ENCODE measurements at places on chromosomes 6 and 20. TPM values are rescaled to one million over a fixed set of nuclear protein-coding genes. Genes with fewer than 3 reads are reported as not detected.

DNA sequence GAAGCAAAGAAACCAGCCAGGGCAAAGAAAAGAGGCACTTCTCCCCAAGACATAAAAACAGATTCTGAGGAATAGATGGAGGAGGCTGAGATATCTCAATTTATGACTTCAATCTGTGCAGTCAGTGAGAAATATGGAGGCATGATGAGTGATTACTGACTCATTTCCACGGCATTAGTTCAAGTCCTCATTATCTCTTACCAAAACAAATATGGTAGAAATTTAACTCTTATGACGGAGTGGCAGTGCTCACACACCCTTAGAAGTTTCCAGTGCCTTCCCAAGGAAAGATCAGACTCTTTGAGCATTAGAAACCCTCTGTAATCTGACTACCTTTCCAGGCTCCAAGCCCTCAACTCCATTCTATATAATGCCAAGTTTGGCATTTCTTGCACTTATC lies 364.1 kb downstream of the ARHGAP18 start:
- DNase-seq = no peak
- H3K36me3 ChIP-seq = no peaks in the 10 kb centered on the region
- no peaks in the 10 kb centered on the region for H3K27me3 ChIP-seq
- no peaks in the 10 kb centered on the region for H3K4me1 ChIP-seq

RHAG gene
- total RNA-seq = not detected

VWA7 gene
- 9.6 TPM for total RNA-seq

TREML2 gene
- not detected for total RNA-seq

KIF16B gene
- 17.6 TPM for total RNA-seq

- H3K27ac ChIP-seq = no peak overlapping the region
- H3K27me3 ChIP-seq = peaks cover 15% of the 10 kb centered on the region
- no peak overlapping the region for H3K4me3 ChIP-seq
- H3K4me1 ChIP-seq = no peaks in the 10 kb centered on the region
- DNase-seq = no peak
- no peaks in the 10 kb centered on the region for H3K36me3 ChIP-seq
Observed at GRCh38 chr6:36389353-36389752, 1.9 kb upstream of the ETV7 start.

DNA sequence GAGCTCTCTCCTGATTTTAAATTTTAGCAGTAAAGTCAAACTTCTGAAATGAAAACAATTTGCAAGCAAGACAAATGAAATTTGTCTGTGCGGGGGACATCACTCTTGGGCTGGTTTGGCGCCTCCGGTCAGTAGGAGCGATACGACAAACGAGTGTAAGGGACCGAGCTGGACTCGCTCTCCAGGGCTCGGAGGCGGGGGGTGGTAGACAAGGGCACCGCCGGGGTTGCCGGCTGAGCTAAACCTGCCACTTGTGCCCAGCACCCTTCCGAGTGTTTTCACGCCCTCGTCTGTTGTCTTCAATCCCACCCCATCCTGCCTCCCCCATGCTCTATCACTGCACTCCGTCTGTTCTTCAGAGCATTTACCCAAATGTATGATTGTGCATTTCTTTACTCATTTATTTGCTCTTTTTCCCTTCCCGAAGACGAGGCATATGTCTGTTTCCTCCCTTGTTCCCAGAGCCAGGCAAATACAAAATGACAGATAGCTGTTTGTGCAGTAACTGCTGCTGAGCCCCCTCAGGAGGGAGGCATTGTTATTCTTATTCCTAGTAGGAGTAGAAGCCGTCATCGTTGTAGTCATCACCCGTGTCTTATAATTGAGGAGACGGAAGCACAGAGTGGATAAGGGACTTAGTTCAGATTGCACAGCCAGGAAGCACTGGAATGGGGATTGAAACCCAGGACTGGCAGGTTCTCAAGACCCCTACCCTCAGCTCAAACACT lies 62.8 kb upstream of the APCDD1L start:
- H3K27ac ChIP-seq = no peak overlapping the region
- H3K4me3 ChIP-seq = no peak overlapping the region
- H3K36me3 ChIP-seq = no peaks in the 10 kb centered on the region
- H3K27me3 ChIP-seq = no peaks in the 10 kb centered on the region
- DNase-seq = no peak
- H3K4me1 ChIP-seq = no peaks in the 10 kb centered on the region

FABP7 gene
- not detected for total RNA-seq

HRH3 gene
- not detected for total RNA-seq

DNA sequence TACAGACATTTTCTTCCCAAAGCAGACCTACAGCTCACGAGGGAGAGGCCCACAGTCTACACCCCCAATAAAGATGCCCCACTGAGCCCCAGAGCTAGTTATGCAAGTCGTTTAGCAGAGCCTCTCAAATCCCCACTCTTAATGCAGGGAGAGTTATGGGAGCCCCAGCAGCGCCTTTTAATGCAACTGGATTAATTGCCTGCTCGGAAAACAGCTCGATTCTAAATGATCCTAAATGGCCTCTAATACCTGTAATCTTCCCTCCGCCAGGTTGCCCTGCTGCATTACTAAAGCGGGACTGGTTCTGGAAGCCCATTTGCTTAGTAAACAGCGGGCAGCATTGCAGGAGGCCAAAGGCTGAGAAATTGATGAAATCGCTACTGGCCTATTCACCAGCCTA lies 656.9 kb downstream of the PTPRT start:
- H3K27ac ChIP-seq = no peak overlapping the region
- peaks cover 45% of the 10 kb centered on the region for H3K27me3 ChIP-seq
- DNase-seq = no peak
- H3K4me1 ChIP-seq = no peaks in the 10 kb centered on the region
- no peak overlapping the region for H3K4me3 ChIP-seq
- no peaks in the 10 kb centered on the region for H3K36me3 ChIP-seq

Measured in PC-9 (cell line).